Transverse colon (tissue), 4 donors: ENCODE measurements at places on chromosomes 5 and 9.

DNA sequence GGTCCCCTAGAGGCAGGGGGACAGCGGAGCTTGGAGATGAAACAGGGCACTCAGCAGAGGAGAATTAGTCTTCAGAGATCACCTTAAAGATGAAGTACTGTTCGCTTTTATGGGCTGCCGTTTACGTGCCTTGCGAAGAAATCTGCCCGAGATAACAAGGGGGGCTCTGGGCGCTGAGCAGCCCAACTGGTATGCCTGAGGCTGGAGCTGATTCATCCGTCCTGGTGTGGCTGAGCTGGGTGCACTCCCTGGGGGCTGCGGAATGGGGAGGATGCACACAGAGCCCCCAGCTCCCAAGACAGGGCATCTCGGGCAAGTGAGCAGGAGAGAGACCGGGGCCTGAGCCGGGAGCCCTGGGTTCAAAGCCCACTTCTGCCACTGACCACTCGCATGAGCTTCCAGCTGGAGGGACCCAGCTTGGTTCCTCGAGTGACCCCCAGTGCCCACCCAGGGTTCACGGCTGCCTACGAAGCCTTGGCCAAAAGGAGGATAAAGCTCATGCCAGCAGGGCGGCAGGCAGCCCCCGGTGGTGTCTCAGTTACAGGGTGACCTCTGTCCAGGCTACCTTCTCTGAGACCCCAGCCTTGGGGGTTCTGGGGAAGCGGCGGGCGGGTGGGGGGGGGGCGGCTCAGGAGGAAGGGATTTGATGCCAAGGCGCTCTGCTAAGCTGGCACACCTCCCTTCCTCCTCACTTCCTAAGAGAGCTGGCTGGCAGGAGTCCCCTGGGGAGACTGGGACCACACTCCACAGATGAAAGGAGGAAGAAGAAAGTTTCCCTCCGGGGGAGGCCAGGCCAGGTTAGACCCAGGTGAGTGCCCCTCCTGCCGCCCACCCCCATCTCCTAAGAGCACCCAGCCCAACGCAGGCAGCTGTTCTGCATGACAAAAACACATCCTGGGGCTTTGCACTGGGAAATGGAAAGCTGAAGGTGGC, 5.7 kb downstream of the FIBCD1 start:
- H3K27me3 ChIP-seq: peaks cover 72% of the 10 kb centered on the region
- no peak overlapping the region for H3K27ac ChIP-seq
- H3K36me3 ChIP-seq: no peaks in the 10 kb centered on the region
- no peak for DNase-seq
- peaks cover 7% of the 10 kb centered on the region for H3K4me1 ChIP-seq

DNA sequence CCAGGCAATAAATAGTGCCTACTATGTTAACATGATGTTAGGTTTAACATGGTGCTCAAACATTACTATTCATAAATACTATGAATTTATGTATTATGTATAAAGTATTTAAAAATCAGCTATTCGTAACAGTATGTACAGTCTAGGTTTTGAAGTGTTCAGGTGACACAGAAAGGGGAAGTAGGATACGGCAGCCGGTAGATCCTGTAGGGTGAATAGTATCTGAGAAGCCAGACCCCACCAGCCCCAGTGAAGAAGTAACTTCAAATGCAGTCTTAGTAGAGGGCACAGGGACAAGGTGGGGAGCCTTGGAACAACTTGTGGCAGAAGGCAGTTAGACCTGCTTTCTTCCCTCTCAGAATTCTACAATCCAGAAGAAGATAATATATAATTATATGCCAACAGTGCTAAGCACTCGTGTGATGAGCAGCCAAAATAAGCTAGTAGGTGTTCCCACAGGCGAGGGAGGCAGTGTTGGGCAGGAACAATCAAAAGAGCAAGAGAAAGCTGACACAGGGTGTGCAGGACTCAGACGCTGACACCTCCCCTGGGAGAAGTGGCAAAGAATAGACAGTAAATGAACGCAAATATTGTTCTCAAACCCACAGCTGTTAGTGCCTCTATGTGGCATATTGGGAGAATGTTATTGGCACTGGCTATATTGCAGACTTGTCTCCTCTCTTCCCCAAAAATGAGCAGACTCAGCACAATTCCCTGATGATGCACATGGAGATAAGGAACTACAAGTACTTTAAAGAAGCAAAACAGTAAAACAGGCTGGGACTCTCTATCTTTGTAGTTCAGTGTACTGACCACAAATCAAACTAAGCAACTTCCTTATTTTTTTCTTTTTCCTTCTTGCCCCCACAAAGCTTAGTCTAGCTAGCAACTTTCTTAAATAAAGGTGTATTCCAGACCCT, 4.6 kb downstream of the ZNF367 start:
- H3K27me3 ChIP-seq: no peaks in the 10 kb centered on the region
- H3K27ac ChIP-seq: peak overlapping the region; percentile 55
- peak; percentile 27 for DNase-seq
- no peaks in the 10 kb centered on the region for H3K36me3 ChIP-seq
- H3K4me3 ChIP-seq: no peak overlapping the region

- peak overlapping the region; percentile 90 for H3K27ac ChIP-seq
- no peaks in the 10 kb centered on the region for H3K36me3 ChIP-seq
- H3K4me1 ChIP-seq: peaks cover 56% of the 10 kb centered on the region
Measured at GRCh38 chr5:7869474-7870136, 657 bp downstream of the MTRR start.

DNA sequence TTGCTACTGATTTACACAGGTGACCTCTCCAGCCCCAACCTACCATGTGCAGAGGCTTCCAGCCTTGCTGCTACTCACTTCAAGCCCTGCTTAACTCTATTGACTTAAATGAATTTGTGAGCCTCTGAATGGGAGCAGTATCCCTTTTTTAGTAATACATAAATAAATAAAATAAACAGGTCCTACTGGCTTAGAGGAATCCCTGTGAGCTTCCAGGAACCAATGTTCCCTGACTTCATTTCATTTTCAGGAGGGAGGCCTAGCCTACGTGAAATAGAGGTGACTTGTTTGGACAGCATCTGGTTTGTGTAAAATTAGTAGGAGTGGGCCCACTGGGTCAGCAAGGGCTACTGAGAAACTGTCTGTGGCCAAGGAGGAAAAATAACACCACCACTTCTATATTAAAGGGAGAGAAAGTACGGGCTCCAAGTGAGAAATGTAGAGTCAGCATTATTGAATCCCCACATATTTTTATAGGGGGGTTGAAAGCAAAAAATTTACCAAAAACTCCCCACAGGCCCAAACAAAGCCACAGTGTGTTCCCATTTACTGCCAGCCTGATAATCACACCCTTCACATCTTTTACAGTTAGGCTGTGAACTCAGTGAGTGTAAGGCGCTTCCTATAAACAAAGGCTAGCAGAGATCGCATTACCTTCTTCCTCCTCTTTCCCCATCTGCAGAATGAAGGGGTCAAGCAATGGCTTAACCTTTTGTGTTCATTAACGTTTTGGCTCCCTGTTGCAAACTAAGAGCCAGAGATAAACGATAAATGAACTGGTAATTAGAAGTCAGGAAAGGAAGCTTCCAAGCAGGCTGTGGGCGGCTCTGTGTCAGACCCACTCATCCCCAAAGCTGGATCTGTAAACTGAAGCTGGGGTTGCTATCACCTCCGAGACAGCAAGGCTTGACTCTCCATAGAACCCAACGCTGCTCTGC, 138.8 kb upstream of the LIFR start:
- no peak for DNase-seq
- peaks cover 76% of the 10 kb centered on the region for H3K27me3 ChIP-seq
- no peaks in the 10 kb centered on the region for H3K36me3 ChIP-seq
- H3K27ac ChIP-seq: no peak overlapping the region
- H3K4me1 ChIP-seq: no peaks in the 10 kb centered on the region

- H3K36me3 ChIP-seq: no peaks in the 10 kb centered on the region
- H3K27me3 ChIP-seq: no peaks in the 10 kb centered on the region
Measured at GRCh38 chr5:167937635-167937998, 353.8 kb upstream of the WWC1 start.

DNA sequence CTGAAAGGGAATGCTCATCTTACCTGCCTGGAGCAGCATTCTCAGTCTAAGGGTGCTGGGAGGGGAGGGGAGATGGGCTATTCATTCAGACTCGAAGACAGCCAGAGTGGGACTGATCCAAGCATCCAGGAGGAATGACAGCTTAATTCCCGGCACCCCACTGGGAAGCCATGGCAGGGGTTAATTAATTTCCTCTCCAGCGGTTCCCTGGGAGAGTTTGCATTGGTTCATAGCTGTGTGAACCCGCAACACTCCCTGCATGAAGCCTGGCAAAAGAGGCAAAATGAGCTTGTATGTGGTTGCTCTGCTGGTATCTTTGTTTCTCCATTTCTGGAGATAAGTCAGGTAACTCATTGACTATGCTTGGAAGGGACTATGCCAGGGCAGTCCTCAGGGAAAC, 401.0 kb upstream of the SLC24A2 start:
- H3K27me3 ChIP-seq: no peaks in the 10 kb centered on the region
- H3K36me3 ChIP-seq: no peaks in the 10 kb centered on the region
- H3K4me1 ChIP-seq: no peaks in the 10 kb centered on the region
- H3K27ac ChIP-seq: no peak overlapping the region
- no peak for DNase-seq
